ENCODE measurements at places on chromosomes 13 and 19.

DNA sequence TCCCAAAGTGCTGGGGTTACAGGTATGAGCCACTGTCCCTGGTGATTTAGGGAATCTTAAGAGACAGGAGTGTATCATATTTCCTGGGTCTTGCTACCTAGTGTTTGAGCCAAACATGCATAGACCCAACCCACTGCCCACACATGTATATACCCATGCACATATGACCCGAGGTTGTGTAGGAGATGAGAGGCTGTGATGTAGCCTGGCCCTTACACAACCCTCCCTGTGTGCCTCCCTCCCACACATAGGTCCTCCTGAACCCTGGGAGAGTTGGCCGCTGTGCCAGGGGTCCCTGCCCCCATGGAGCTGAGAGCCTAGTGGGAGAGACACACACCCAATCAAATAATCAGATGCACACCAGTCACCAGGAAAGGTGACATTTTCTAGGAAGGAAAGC is 365.9 kb downstream of the ZNF536 start:
- DNase-seq = no peak

DNA sequence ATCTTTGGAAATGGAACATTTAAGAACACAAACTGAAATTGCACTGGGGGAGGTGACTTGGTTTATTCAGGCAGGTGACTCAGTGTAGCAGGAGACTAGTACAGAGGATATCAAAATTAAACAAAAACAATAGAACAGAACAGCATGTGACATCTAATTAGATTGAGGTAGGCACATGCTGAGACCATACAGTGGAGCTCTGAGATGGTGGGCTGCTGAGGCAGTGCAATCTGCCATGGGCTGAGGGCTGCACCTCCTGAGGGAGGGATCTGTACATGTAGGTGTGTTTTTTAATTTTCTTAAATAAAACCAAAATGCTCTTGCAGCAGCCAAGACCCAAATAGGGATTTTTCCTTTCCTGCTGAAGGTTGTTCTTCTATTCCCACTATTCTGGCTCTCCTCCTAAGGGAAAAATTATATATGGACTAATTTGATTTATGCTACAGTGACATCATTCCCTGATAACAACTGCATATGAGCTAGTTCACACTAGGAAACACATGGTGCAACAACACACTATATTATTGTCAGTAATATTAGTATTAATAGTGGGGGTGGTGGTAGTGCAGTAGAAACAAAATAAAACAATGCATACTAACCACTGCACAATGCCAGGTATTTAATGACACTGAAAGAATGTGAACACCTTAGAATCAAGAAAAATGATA is 48.0 kb downstream of the LNX2 start:
- DNase-seq = no peak

DNA sequence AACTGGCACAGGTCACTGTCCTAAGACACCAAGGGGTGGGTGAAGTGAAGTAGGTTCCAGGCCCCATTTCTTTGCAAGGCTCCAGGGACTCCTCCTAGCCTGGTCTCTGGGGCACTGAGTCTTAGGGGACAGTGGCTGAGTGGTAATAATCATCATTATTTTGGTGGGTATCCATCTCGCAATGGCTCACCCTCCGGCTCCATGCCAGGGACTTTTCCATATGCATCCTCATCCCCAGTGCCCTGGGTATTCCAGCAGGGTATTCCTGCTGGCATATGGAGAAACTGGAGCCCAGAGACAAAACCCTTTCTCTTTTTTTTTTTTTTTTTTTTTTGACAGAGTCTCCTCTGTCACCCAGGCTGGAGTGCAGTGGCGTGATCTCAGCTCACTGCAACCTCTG is 2.5 kb downstream of the PDE4A start:
- DNase-seq = no peak

DNA sequence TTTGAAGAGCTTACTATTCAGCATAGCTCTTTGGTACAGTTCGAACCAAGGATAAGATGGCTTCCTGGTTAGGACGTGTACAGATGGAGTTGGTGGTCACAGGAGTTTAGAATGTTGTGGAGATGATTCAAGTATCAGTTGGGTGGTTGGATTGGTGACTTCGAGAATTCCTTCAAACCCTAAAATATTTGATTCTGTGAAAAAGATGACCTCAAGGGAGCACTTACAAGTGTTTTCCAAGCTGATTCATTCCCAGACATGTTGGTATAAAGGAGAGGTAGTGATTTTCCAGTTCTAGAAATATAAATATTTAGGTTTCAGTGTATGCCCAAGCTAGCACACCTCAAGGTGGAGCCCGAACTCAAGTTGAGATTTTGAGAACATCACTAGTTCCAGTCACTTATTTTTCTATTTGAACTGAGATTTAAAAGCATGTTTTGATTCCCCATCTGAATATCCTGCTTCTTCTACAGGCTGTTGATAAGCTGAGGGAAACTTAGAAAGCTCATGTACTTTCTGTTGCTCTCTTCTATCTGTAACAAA is 306.1 kb downstream of the DCT start:
- DNase-seq = no peak

- DNase-seq = no peak
Observed at GRCh38 chr13:98738213-98738612, 14.3 kb downstream of the SLC15A1 start.

DNA sequence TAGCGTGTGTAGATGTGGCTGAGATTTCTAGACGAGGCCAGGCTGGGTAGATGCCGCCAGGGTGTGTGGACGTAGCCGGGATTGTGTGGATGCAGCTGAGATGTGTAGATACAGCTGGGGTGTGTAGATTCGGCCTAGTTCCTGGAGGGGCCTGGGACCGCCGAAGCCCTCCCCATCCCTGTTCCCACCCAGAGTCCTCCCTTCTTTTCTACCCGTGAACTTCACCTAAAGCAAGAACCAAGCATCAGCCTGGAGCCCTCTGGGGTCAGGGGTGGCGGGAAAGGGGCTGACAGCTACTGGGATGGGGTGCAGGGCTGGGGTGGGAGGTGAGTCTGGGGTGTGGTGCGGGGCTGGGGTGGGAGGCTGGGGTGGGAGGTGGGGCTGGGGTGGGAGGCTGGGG is 768 bp downstream of the TMPRSS9 start:
- no peak for DNase-seq

DNA sequence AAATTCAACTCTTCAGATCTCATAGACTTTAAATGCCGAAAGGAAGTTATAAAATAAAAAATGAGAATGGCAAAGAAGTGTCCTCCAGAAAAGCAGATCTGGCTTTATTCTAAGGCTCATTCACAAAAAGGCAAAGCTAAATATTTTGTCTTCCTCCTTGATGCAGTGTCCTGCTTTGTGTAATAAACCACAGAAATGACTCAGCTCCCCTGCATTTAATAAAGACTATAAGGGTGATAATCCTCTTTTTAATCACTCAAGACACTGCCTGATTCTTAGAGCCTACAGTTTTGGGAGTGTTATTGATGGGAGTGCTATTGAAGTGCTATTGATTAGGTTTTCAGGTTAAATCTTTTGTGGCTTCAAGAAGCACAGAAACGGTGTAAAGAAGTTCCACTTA is 482.0 kb downstream of the PCDH20 start:
- DNase-seq = no peak

GRCh38 chr19:30722186-30722585 is 350.0 kb downstream of the ZNF536 start:
- DNase-seq = no peak

- no peak for DNase-seq
Observed at GRCh38 chr13:108272333-108272732, 2.8 kb downstream of the TNFSF13B start.

- DNase-seq = no peak
Observed at GRCh38 chr19:13796301-13797057, 1.2 kb downstream of the ZSWIM4 start.

DNA sequence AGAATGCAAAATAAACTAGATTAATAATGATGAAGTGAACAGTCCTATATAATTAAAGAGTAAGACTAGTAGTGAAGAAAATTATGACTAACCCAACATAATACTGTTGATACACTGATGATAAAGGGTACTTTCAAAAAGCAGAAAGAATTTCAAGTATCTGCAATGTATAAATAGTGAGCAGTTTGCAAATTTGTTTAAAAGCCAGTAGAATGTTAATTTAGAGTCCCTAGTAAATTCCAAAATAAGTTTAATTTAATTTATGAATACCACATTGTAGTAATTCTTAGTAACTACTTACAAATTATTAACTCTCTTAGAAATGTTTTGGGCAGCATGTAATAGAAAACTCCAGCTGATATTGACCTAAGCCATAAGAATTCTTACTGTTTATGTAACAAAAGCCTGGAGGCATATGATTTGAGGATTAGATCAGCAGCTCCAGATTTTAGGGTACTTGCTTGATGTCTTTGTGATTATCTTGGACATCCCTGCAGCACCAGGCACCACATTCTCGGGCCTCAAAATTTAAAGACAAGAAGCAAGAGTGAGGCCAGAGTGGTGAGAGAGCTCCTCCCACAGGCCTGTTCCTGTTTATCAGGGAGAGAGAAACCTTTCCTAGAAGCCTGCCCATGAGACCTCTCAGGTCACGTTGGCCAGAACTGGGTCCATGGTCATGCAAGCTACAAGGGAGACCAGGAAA is 67.6 kb upstream of the TDRD3 start:
- DNase-seq = no peak

DNA sequence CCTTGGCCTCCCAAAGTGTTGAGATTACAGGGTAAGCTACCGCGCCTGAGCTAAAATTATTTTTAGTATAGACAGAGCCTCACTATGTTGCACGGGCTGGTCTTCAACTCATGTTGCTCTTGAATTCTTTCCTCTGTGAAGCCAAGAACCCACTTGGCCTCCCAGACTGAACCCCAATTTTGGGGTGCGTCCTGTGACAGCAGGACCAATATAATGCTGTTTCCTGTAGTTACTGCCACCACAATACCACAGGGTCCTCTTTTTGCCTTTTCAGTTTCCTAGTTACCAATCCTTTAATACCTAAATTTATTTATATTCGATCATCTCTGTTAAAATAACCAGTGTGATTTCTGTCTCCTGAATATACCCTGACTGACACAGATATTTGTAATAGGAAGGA is 32.9 kb downstream of the TSKS start:
- DNase-seq = no peak

DNA sequence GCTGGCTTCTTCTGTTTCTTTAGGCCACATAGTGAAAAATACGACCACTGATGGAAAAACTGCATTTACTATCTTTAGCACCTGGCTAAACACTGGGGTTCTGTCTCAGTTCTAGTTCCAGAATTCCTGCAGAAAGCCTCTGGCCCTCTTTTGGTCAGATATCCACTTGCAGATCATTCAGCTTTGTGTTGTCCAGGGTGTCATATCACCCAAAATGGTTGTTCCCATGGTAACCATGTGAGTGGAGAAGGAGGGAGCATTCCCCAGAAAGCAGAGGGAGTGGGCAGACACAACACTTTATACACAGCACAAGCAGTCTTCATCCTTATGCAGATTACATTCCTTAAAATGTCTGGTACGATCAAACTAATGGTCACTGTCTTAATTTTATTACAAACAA is 73.5 kb downstream of the CAB39L start:
- DNase-seq = no peak

- DNase-seq = no peak
Observed at GRCh38 chr19:780935-781334, 16.3 kb upstream of the PTBP1 start.

- no peak for DNase-seq
Observed at GRCh38 chr19:51681286-51681941, 11.7 kb upstream of the SPACA6 start.

DNA sequence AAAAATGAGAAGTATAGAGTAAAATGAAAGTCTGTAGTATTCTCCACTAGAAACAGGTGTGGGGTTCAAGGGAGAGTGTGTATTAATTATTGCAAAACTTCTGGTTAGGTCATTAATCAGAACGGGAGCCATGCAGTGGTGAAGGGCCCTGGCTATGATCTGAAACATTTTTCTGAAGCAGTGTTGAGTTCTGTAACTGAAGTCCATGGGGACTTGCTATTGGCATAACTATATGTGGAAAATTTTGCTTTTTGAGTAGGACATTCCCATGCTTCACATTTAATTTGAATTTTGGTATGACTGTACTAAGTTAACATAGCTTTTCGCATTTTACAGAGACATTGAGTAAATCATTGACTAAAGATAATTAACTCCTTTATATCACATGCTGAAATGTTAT is 67.5 kb downstream of the LRCH1 start:
- no peak for DNase-seq

DNA sequence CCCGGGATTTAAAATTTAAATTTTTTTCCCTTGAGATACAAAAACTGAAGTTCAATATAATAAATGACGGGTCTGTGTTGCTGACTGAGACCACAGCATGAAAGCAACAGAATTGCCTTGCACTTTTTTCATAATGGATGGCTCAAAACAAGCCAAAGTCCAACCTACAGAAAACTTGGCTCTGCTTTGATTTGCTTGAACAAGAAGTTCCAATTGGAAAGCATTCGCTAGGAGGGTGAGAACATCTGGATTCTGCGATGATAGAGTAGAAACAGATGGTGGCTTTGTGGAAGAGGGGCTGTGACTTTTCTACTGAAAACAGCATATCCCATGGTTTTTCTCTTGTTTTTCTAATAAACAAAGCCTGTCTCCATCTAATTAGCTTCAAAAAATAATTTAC is 46.4 kb downstream of the THSD1 start:
- DNase-seq = no peak

DNA sequence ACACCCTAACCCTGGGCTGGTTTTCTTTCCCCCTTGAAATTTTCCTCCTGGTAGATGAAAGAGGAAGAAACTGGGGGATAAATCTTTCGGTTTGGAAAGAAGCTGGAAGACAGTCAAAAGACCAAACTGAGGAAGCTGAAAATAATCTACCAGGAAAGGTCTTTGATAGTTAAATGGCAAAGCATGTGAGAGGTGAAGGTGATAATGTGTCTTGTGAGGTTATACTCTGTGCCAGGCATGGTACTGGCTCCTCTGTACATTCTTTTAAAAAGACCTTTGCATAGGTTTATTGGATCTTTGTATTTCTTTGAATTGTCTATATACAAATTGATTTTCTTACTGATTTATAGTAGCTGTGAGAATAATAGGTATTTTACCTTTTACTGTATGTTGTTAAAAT is 98.6 kb downstream of the FREM2 start:
- no peak for DNase-seq

DNA sequence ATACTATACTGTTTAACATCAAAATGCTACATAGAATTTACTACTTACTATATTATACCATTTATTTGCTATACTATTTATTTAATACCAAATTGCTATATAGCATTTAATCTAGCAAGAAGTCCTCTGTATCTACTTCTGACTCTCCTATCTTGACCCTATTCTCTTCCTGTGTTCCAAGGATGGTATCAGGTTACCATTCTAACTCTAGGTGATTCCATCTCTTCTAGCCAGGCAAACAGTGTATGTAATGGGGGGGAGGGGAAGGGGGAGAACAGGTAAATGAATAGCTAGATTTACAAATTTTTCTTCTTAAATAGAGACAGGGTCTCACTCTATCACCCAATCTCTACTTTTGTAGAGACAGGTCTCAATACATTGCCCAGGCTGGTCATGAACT is 200.3 kb downstream of the DIAPH3 start:
- no peak for DNase-seq

GRCh38 chr19:17323964-17324332 is 10.7 kb downstream of the ANO8 start:
- DNase-seq = no peak

Measured in activated T-cell treated with anti-CD3 and anti-CD28 coated beads, Interleukin-2, amount 50 U/mL, for 4 hours (primary cell).